ENCODE measurements at places on chromosomes 13 and 19.

DNA sequence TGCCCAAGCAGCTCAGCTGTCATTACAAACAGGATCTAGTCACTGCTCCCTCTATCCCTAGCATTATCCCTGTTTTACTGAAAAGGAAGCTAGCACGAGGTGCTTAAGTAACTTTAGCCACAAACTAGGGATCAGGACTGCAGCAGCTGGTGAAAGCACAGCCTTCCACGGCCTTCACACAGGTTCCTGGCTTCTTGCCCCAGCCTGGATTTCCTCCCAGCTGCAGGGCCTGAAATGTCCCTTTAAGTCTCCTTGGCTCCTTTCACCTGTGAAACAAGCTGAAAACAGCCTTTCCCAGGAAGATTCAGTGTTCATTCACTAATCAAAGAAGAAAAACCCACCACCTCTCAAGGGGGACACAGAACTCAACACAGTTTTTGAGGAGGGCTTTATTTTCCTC is 754.5 kb downstream of the DIAPH3 start:
- DNase-seq = no peak

GRCh38 chr19:44697670-44698034 is 1.3 kb upstream of the CEACAM16 start:
- DNase-seq = no peak

- DNase-seq = no peak
Measured at GRCh38 chr13:44389876-44390275, 16.3 kb downstream of the SERP2 start.

GRCh38 chr19:43618921-43619261 is 538 bp downstream of the ZNF428 start:
- no peak for DNase-seq

DNA sequence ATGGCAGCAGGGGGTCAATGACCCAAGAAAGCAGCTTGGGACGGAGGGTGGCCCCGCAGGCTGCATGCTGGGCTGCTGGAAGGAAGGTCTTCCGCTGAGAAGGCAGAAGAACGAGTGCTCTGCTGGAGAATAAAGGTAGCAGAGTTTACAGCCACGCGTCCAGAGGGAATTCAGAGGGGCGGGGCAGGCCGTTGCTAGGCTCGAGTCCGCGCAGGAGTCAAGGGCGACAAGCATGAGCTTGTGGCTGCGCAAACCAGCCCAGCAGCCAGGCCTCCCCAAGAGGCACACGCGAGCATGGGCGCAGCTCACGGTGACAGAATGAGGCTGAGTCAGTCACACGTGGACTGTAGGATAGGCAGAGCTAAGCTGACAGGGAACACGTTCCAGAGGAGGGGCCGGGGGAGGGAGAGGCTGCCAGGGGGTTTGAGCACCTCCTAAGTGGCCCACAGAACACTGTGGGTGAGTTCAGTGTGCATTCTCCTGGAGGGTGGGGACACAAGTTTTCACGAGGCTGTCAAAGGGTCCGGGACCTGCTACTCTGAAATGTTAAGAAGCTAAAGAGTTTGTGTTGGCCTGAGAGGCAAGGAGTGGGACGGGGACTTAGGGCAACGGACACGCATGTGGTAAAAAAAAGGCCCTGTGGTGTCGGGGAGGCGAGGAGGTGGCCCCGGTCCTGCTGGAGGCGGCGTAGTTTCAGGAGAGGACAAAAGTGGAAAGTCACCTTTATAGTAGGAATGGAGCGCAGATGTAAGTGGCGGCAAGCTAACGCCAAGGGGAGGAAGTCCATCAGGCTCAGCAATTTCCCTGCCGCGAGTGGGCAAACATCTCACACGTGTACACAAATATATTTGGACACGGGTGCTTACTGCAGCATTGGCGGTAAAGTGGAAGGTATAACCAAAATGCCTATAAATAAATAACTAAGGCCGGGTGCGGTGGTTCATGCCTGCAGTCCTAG is 17.7 kb downstream of the RFX2 start:
- peak; percentile 90 for DNase-seq

- DNase-seq = peak; percentile 51
Measured at GRCh38 chr19:44745341-44745831, 3.1 kb upstream of the BCL3 start.

DNA sequence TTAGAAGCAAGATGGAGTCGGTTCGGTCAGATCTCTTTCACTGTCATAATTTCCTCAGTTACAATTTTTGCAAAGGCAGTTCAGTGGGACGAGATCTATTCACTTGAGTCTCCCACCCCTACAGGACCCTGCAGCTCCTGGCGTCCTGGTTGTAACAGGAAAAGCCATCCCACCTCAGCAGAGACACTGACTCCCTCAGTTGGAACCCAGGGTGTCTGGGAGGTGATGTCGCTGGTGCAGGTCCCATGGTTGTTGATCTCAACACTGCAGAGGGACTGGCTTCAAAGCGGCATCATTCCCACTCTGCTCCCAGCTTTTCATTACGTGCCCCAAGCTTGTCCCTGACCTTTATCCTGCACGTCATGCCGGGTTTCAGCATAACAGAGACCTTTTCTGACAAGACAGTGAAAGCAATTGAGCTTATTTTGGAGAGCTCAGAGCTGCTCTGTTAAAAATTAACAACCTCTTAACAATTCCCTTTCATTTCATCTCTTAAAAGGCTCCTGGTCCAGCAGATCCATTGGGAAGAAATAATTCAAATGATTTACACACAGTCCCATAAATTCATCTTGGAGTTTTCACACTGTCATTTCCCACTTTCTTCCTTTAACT is 17.6 kb upstream of the COG3 start:
- DNase-seq = no peak

DNA sequence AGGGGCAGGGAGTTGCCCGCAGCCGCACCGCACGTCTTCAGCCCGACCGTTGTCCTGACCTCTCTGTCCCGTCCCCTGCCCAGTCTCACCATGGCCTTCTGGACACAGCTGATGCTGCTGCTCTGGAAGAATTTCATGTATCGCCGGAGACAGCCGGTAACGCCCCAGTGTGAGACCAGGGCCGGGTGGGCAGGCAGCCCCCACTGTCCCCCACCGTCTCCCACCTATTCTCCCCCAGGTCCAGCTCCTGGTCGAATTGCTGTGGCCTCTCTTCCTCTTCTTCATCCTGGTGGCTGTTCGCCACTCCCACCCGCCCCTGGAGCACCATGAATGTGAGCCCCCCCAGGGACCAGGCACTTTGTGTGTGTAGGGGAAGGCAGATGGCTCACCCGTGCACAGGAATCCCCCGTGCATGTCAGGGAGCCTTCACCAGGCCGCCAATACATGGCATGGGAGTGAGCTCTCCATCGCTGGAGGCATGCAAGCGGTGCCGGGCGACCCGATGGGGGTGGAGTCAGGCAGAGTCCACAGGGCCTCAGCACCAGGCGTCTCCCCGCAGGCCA is 1.4 kb downstream of the ABCA7 start:
- DNase-seq = no peak

DNA sequence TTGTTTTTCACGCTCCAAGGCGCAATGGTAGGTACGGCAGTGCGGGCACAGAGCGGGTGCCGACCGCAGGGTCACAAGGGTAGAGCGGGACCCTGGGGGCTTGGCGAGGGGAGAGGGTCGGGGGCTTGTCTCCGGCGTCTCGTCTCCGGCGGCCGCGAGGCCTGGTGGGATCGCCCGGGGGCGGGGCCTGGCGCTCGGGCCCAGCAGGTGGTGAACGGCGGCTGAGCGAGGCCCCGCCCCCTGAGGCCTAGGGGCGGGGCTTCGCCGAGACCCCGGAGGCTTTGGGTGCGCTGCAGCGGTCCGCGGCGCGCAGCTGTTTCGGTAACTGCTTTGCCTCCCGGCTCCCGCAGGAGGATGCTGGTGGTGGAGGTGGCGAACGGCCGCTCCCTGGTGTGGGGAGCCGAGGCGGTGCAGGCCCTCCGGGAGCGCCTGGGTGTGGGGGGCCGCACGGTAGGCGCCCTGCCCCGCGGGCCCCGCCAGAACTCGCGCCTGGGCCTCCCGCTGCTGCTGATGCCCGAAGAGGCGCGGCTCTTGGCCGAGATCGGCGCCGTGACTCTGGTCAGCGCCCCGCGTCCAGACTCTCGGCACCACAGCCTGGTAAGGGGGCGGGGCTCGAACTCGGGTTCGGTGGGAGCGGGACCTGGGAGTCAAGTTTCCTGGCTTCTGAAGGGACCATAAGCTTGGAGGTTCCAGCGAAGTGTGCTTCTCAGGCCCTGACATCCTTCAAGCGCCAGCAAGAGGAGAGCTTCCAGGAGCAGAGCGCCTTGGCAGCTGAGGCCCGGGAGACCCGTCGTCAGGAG is at the start of gene TSEN34:
TSS of gene TSEN34 (plus strand) at position 298 of the 800 bp plus-strand sequence. CDS start at position 355, 57 bp downstream.
- peak; percentile 77 for DNase-seq

DNA sequence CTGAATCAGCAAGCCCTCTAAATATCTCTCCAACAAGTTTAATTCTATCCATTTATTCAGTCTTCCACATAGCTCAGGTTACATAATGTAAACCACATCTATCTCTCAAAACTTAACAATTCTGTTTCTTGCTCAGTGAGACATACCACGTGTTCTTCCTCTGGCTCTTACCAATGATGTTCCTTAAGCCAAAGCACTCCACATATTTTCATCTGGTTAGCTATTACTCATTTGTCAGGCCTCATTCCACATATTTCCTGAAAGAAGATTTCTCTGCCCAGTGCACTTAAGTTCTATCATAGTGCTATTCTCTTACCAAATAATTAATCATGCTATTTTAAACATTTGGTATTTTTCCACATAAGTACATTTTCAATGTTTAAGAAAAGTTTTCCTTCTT is 403.3 kb upstream of the ATXN8OS start:
- no peak for DNase-seq

GRCh38 chr13:100944791-100945345 is 270.3 kb upstream of the TMTC4 start:
- DNase-seq = no peak

DNA sequence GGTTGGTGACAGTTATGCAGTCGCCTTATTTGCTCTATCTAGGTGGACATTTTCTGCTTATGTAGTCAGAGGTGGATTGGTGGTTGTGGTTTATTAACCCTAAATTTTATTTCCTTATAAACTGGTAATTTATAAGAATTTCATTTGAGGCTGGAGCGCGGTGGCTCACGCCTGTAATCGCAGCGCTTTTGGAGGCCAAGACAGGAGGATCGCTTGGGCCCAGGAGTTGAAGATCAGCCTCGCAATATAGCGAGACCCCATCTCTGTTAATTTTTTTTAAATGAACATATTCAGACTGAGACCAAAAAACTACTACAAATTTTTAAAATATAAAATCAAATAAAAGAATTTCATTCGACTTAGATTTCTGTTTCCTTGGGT is 810 bp downstream of the ZNF627 start:
- DNase-seq = no peak

DNA sequence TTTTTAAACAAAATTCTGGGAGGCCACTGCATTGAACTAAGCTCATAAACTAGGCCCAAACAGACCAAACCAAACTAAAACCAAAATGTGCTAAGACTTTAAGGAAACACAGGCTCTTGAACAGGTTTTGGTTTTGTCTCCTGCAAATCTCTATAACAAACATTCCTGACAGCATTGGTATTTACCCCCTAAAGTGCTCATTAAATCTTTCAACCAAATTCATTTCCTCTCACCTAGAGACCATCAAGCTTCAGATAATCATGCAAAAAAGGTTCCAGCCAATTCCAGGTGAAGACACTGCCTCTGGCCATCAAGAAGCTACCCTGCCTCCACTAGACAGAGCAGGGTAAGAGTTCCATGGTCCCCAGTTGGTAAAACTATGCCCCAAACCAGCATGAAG is 951.2 kb upstream of the MIR17HG start:
- DNase-seq = no peak

DNA sequence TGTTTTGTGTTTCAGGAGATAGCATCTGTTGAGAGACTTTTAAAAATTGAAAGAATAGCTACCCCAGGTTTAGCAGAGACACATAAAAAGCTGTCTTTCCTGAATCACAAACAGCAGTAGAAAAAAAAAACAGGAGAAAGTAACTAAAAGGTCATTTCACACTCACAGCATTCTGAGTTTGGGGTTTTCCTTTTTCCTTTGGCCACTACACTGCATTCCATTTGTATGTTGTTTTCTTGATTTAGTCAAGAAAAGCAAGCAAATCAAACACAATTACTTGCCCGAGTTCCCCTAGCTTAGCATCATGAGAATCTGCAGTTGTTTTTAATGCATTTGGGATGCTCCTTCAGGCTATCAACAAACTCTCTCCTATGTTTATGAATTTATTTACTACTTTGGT is 161.0 kb downstream of the KCTD12 start:
- DNase-seq = no peak

- no peak for DNase-seq
Measured at GRCh38 chr19:40575326-40575725, 1.3 kb upstream of the SHKBP1 start.

DNA sequence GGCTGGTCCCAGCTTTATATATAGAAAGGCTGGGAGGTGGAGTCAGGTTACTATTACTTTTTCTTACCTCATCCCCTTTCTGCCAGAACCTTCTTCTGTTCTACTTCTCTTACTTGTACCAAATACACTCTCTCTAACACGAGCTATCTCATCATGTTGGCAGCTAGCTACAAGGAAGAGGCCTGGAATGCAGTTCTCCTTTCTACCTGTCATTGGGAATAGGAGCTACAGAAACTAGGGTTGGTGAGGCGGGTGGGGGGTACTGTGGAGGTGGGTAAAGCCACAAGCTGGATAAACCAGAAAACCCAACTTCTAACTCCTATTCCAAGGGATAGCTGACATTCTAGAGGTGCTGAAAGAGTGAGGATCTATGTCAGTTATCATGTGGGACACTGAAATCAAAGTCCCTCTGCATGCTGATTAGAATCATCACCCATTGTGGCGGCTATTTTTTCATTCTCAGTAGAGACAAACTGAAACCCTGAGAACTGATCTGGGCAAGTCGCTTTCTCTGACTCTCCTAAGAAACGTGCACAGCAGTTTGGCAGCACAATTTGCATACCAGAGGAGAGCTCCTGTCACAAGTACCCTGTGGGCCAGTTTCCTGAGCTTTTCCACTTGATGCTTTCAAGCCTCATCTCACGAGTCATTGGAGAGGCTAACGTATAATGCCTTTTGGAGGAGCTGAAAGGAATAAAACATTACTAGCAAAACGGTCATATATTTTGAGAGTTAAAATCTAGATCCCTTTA is 358.1 kb downstream of the ENOX1 start:
- DNase-seq = no peak

- DNase-seq = no peak
Measured at GRCh38 chr13:64847767-64848166, 2382.4 kb downstream of the PCDH9 start.

DNA sequence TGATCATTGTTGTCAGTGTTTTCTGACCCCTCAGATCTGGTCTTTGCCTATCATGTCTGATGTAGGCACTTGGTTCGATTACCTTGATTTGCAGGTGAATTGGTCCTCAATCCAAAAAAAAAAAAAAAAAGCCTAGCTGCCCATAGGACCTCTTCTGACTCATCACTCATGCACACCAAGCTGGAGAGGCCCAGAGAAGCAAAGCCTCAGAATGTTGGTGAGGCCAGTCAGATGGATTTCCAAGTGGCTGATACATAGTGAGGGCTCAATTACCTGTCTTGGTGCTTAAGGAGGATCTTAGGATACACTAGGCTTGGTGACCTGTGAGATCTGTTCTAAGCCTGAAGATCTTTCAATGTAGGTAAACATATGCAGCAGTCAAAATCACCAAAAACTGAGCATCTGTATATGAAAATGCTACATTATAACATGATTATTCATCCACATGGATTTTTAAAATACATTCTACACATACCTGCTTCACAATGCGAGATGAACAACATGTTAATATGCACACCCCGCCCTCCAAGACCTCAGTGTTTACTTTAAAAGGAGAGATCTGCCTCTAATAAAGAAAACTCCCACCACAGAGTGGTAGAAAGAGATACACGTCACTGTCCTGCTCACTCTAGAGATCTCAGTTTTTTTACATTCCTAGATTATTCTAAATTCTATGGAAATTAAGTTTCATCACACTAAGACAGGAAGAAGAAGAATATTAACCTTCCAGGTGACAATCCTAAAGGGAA is 79.9 kb upstream of the RAP2A start:
- no peak for DNase-seq
